ENCODE measurements at places on chromosomes 3 and 15.

DNA sequence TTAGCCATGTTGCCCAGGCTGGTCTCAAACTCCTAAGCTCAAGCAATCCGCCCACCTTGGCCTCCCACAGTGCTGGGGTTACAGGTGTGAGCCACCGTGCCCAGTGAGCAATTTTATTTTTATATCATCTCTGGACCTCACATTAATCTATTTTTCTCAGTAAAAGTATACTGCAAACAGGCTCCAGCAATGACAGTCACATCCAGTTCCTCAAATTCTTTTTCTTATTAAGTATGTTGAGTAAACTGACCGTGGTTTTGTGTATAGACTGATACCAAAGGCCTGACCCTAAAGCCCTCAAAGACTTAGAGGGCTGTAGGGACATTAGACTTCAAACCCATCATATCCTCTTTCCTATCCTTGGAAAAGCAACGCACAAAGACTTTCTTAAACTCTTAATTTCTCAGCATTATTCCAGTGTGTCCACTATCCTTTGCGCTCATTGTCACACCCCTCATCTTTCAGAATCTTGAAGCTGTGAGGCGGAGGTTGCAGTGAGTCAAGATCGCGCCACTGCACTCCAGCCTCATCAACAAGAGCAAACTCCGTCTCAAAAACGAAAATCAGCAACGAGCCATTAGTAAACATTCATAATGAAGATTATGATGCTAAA lies 2.0 kb downstream of the NGLY1 start:
- no peak for DNase-seq

DNA sequence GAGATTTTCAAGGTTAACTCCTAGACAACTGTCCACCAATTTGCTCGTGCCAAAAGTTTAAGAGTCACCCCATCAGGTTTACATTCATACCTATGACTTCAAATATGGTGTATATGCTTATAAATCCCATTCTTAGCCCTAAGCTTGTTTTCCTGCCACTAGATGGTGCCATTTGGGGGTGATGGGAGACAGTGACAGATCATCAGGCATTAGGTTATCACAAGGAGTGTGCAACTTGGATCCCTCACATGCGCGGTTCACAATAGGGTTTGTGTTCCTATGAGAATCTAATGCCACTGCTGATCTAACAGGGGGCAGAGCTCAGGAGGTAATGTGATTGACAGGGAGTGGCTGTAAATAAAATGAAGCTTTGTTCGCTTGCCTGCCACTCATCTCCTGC lies 182.7 kb downstream of the CNTN6 start:
- no peak for DNase-seq

GRCh38 chr3:133376810-133377209 lies 23.0 kb upstream of the BFSP2 start:
- no peak for DNase-seq

DNA sequence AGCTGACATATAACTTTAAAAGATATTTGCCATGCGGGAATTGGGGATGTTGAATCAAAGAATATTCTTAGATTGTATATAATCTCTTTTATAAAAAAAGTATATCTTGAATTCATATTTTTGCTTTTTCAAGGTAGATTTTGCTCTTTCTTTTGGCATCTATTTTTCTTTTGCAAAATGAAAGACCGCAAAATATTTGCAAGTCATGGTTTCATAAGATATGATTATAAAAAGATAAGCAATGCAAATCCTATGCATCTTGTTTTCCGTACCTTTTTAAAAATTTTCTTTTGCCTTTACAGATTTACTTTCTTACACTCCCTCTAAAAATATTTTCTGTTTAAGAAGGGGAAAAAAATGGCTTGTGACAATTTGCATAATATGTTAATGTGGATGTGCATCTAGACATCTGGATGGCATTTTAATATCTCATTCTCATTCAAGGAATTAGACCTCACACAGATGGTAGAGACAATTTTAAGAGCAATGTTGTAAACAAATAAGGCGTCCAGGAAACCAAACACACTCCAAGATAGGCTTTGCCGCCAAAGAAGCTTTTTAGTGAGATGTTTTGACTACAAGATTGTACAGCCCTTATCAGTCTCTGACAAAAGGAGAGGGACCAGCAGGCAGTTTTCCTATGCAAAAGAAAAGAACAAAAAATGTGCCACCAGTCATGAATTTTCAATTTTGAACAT lies 371.1 kb downstream of the CHL1 start:
- no peak for DNase-seq

DNA sequence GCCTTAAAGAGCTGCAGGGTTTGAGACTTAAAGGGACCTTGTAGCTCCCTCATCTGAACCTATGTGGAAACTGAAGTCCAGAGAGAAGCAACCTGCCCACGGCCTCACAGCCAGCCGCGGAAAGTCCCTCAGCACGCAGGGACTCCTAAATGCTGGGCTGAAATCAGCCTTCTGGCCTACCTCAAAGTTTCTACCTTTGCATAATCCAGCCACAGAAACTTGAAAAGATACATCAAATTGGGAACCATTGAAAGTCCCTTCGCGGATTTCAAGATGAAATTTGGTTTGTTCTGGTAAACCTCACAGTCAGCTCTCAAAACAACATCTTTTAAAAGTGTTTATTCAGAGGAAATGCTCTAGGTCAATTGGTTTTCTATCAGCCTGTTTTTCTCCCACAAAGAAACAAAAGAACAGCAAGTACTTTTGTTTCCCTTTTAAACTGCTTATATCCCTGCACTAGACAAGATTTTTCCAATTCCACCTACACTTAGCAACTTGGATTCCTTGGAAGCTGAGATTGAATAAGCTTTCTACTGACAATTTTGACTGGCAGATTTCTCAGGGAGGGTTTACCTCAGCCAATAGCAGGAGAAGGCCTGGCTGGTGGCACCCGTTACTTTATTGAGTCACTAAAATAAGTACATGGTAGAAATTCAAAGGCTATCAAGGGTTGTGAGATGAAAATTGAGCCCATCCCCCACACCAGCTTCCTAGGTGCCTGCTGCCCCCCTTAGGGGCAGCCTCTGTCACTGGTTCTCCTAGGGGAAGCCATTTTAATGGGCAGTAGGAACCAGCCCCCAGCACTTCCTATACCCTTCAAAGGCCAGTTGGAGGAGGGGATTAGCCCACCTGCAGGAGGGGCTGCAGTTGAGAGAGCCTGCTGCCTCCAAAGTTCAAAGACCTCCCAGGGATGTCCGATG lies 171.2 kb downstream of the ADAMTS17 start:
- no peak for DNase-seq

DNA sequence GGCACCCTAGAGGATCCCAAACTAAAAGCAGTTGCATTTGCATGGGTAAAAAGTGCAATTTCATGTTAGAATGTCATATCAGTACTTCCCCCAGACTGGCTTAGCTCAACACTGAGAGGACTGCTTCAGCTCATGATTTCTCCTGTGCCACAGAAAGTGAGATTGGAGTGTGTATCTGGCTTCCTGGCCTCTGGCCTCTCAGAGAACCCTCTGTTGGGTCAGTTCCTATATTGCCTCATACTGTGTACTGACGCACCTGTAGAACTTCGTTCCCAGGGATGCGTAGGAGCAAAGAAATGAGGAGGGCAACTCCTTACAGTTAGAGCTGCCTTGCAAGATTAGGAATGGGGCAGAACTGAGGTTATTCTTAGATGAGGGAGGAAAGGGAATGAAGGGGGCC lies 340.8 kb downstream of the TIGIT start:
- no peak for DNase-seq

DNA sequence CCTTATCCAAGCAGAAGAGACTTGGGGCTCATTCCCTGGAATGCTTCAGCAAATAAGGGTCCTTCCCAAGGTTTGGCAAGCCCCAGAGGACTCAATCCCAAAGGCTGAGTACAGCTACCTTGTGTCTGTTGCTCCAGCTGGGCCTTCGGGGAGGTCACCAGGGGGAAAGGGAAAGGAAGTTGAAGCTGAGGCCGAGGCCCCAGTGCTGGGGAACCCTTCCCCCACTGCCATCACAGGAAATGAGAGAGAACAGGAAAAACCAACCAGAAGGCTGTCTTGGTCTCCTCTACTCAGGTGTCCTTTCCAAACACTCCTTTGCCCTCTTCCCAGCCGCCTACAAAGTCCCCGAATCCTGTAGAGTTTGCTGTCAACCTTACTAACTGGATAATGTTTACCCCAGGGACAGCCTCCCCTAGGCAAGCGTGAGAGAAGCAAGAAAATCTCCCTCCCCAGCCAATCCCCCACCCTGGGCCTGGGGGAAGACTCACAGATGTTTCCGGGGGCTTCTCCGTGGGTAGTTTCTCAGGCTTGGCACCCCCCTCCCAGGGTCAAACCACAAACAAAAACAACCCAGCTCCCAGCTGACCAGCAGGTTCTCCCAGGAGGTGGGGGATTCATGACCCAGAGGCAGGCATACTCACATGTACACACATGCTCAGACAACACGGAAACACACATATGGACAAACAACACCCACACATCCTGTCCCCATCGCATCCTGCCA lies 5.5 kb downstream of the CSRNP1 start:
- DNase-seq, result no peak

Measured in stimulated activated CD8-positive, alpha-beta memory T cell treated with anti-CD3 and anti-CD28 coated beads, Interleukin-4, amount 100 ng/mL, for 1 hour (primary cell).